Jurkat, Clone E6-1 (cell line): ENCODE measurements at places on chromosomes 7 and 10.
A peak's percentile ranks its signal among the peaks of the same experiment; 100 is the strongest.

DNA sequence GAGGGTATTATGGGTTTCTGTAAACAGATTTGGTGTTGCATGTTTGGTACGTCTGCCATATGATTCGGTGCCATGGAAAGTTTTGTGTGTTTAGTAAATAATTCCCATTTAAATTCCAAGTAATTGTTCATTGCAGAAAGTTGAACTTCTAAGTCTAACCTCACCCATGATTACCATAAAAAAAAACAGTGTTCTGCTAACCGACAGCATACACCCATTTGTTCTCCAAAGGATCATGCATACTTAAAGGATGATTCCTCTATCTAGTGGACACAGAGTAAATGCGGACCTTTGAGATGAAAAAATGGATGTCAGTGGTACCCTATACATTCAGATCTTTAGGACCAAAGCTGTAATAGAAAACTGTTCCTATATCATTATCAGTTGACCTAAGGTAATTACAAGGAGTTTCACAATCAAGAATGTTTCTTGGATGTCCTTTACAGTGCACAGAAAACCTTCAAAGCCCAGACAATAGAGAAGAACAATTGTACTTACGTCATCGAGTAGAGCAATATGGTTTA, 209.9 kb downstream of the CRPPA start:
- DNase-seq, result no peak

DNA sequence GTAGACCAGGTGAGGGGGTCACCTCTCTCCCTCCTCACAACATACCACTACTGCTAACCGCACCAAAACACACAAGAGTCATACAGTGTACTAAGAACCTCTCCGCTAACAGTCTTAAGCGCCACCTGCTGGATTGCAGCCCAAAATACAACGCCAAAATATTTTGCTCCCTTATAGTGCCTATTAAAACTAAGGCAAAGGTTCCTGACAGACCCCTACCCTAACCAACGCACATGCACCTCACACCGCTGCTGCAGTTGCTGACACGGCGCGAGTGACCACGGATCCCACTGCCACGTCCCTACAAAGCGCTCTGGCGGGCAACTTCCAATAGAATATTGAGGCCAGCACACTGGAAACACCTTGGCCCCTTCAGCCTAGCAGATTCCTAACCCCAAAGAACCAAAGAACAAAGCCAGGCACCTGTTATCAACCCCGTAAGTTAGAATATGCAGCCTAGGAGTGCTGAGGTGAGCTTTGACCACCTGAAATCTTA, 563.6 kb upstream of the SEMA3D start:
- peak; percentile 39 for DNase-seq

DNA sequence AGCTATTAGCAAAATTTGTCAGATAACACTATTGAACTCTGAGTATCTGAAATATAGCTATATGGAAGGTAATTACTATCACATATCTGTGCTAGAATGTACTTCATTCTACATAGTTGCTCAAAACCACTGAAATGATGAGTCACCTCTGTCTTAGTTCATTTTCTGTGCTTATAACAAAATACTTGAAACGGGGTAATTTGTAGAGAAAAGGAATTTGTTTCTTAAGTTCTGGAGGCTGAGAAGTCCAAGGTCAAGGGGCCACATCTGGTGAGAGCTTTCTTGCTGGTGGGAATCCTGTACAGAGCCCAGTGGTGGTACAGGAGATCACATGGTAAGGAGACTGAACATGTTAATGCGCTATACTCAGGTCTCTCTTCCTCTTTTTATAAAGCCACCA, 41.9 kb upstream of the TNKS2 start:
- no peak for DNase-seq

GRCh38 chr10:78934532-78934898, 134.3 kb upstream of the ZMIZ1 start:
- no peak for DNase-seq

DNA sequence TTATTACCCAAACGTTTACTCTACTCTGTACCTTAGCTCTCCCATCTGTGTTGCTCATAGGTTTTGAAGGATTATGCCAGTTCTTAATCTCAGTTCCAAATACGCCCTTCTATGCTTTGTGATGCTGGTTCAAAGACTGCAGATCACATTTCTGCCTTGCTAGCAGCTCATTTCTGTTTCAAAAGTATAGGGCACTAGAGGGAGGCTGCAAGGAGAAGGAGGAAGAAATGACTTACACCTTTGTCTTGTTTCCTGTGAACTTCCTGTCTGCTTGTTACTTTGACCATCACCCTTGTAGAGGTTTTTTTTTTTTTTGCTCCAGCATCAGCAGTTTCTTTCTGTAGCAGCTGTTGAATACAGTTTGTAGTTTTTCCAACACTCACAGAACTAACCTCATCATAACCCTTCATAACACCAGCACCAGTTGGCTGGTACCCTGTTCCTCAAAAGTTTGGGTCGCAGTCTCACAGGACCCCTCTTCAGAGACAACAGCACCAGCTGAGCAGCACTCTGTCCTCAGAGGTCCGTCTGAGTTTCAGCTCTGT, 16.5 kb downstream of the SLK start:
- DNase-seq, result peak; percentile 55

DNA sequence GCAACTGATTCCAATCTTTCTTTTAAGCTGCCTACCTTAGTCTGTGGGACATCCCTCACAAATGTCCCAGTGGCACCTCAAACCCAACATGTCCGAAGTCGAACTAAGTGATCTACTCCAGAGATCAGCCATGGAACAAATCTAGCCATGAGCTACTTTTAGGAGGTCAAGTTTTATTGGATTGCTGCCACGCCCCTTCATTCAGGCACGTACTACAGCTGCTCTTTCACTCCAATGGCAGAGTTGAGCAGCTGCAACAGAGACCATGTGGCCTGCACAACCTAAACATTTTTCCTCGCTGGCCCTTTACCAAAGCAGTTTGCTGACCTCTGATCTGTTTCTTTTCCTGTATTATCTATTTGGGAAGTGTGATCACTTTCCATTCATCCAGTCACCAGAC, 192.4 kb upstream of the CDCA7L start:
- DNase-seq, result no peak
